CD4-positive, alpha-beta T cell treated with Interleukin-15 for 4 hours (primary cell): ENCODE measurements at places on chromosomes 6 and 20.

GRCh38 chr6:17027441-17027840 lies 74.4 kb upstream of the STMND1 start:
- DNase-seq: no peak

DNA sequence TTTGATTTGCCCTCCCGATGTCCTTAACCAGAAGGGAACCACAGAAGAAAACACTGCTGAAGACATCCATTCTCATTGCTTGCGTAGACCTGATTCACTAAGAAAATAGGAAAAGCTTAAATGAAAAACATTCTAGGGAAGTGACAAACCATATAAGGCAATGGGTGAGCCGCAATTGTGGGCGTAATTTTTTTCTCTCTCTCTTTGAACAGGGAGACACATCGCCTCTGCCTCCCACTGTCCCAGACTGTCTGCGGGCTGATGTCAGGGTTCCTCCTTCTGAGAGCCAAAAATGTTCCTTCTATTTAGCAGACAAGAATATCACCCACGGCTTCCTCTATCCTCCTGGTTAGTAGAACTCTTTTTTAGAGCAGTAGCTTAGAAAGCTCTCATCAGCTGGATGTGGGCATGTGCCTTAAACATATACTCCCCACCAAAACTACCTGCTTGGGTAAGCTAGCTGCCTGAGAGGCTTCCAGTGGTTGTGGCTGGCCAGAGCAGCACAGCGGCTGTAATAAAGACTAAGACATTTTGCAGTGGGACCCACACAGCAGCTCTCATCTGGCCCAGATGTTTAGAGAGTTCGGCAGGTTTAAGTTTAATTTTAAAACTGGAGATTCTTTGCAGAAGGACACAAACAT lies 22.7 kb upstream of the CTAGE9 start:
- DNase-seq: no peak

DNA sequence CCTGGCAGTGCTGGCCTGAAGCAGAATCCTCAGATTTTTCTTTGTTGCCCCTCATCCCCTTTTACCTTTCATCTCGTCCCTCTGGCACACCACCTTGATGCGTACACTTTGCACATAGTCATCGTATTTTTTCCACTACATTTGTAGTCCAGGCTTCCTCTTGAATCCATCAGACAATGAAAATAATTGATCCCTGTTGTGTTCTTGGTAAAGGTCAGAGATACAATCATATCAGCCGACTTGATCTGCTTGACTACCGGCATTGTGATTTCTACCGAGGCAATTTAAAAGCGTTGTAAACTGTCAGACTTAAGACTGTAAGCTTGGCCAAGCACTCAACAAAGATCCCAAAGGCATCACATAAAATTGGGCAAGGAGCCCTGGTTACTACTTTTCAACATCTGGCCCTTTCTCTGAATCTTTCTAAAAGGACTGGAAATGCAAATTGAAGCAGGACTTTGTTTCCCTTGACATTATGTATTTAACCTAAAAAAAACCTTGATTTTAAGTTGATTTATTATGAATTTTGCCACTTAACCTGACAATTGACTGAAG lies 512.6 kb downstream of the LMBRD1 start:
- no peak for DNase-seq

DNA sequence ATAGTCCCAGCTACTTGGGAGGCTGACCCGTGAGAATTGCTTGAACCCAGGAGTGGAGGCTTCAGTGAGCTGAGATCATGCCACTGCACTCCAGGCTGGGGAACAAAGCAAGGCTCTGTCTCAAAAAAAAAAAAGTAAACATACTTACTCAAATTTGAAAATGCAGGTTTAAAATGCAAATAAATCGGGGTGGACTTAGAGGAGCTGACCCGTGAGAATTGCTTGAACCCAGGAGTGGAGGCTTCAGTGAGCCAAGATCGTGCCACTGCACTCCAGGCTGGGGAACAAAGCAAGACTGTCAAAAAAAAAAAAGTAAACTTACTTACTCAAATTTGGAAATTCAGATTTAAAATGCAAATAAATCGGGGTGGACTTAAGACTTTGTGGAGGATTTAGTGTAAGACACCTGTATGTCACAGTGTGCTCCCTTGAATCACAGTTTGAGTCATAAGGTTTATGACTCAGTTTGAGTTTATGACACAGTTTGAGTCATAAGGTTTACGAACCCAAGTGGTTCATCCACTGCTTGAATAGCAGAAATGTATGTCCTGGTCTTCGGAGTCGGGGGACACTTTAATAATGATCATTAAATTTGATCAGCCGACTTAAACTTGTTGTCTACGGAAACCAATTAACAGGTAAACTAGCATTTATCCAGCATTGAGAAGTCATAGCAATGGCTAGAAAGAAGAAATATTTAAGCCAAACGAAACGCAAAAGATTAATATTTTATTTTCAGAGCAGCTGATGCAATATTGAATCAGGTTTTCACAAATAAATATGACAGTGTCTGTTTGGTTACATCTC lies 6.8 kb upstream of the MRPS10 start:
- DNase-seq: peak; percentile 44

DNA sequence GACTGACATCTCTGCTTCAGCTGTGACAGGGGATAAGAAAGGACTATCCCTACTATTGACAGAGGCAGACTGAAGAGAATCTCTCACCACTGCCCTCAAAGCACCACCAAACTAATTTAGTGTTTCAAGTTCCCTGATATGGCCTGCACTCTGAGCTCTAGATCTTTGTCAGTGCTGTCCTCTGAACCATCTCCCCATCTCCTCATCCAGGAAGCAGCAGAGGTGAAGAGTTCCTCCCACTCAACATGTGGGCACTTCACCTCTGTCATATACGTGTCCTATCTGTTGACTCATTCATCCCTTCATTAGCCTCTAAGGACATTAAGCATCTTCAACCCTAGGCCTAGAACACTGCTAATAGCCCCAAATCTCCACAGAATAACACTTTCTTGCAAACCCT lies 14.1 kb downstream of the FAM210B start:
- DNase-seq: peak; percentile 5

DNA sequence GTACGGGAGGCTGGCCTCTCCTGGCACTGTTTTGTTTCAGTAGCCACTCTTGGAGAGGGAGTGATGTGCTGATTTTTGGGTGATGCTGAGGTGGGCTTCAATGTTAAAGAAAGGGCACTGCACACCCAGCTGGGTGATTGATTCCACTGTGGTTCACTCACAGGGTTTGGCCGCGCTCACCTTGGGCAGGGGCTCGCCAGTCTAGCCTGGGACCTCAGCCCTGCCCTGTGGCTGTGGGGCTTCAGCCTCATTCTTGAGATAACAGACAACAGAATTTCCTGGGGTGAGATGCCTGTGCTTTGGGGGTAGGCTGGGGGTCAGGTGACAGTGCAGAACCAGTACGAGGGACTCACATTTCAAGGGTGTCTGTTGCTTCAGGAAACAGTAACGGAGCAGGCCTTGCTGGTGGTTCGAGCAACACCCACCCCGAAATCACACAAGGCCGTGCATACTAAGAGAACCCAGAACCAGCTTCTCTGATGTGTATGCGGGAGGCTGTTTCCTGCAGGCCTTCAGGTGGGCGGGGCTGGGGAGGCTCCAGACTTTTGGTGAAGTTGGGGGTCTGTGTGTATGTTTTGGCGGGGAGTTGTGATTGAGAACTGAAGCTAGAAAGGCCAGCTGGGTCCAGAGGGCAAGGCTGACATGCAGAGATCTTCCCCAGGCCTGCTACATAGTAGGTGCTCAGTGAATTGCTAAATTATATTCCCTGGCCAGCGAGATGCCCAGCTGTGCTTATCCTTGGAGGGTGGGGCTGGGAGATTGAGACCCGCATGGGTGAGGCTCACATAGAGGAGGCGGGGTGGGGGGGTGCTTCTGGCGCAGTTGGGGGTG lies 154.2 kb upstream of the RNF24 start:
- no peak for DNase-seq

DNA sequence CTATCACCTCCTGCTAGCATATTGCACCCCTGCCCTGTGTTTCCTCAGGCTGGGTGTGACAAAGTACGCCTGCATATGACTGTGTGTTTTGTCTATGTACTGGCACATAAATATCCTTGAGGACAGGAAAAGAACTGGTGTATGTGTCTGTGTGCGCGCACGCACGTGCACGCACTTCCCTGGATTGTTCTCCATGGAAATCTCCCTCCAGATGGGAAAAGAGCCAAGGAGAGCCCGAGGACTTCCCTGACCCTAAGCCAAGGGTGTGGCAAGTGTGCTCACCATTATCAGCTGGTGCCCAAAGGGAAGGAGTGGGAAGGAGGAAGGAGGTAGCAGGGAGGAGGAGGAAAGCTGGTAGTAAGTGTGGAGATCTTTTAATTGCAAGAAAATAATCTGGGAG lies 117.6 kb downstream of the HIVEP2 start:
- no peak for DNase-seq

GRCh38 chr6:3297909-3298308 lies 39.2 kb downstream of the PSMG4 start:
- DNase-seq: no peak

DNA sequence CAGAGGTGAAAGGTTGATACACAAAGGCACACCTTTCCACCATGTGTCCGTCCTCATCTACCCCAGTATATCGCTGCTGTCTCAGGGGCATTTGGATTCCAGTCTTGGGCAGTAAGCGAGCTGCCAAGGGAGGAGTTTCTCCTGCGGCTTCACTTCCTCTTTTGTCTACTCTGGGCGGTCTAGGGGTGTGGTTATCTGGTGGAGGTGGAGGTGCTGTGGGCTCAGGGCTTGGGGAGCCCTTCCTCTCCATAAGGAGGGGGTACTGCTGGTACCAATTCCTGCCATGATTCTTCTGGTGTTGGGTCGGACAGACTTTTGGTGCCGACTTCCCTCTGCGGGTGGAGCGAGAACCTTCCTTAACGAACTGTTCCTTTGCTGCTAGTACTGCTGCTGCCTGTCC lies 31.9 kb upstream of the FABP7 start:
- DNase-seq: no peak

DNA sequence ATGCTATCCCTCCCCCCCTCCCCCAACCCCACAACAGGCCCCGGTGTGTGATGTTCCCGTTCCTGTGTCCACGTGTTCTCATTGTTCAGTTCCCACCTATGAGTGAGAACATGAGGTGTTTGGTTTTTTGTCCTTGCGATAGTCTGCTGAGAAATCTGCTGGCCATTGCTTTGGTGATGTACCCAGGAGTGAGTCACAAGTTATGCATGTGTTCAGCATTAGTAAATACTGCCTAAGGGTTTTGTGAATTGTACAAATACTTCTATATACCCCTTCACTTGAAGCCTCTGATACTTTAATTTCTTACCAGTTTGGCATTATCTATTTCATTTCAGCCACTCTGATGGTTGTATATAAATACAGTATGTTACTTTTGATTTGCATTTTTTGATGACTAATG lies 711.3 kb upstream of the GJE1 start:
- no peak for DNase-seq
